ENCODE measurements at places on chromosomes 16 and 17.

GRCh38 chr17:1977583-1978395 is 47.3 kb downstream of the RTN4RL1 start:
- DNase-seq = no peak

- no peak for DNase-seq
These were observed 71.3 kb downstream of the AMFR start for GRCh38 chr16:56354016-56354415.

GRCh38 chr16:14513389-14514107 is 116.5 kb downstream of the PARN start:
- DNase-seq = no peak

DNA sequence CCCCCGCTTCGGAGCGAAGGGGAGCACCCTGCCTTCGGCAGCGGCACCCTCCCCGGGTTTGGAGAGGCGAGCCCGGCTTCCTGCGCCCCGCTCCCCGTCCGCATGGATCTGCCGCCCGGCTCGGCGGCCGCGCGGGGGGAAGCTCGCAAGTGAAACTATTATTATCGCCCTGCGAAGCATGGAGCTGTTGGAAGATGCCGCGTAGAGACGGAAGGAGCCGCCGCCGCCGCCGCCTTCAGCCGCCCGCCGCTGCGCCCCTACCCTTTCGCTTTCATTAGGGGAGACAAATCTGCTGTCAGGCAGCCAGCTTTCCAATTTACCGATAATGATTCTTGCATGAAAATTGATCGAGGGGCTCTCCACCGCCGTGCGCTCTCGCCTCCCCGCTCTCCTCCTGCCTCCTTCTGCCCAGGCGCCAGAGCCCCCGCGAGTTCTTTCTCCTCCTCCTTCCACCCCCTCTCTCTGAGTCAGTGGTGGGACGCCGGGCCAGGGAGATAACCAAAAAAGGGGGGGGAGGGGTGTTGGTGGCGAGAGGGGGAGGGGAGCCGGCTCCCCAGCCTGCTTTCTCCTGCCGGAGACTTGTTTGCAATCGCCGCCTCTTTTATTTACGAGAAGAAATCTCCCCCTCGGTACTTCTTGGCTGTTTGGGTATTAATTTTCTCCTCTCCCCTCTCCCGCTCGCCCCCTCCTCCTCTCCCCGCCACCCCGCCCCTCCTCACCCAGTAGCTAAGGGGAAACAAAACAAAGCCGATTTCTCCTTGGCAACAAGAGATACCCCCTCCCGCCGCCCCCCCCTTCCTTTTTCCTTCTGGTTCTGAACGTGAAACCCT is 58.0 kb upstream of the GSE1 start:
- peak; percentile 81 for DNase-seq

- no peak for DNase-seq
These were observed 15.3 kb downstream of the KSR1 start for GRCh38 chr17:27471321-27472269.

DNA sequence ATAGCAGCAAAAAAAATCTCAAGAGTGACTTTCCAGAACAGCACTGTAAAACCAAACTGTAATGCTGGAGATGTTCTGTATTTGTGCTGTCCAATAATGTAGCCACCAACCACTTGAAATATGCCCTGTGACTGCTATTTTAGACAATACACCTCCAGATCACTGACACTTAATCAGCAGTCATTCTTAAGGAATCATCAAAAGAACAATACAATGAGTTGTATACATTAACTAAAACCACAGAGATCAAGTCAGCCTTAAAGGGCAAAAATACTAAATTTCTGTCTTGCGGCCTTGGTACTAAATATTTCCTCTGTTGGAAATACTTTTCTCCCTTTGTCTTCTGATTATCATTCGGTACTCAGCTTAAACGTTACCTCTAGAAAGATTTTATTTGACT is 33.6 kb upstream of the ANKFY1 start:
- DNase-seq = no peak

GRCh38 chr17:35786941-35787432 is 8.5 kb downstream of the MMP28 start:
- no peak for DNase-seq

GRCh38 chr17:976312-976711 is 3.3 kb downstream of the NXN start:
- DNase-seq = no peak

GRCh38 chr16:31216422-31217135 is at the start of gene PYDC1:
Gene PYDC1 (minus strand): TSS chr16:31217135. CDS start chr16:31217028, 107 bp downstream.
- DNase-seq = no peak

DNA sequence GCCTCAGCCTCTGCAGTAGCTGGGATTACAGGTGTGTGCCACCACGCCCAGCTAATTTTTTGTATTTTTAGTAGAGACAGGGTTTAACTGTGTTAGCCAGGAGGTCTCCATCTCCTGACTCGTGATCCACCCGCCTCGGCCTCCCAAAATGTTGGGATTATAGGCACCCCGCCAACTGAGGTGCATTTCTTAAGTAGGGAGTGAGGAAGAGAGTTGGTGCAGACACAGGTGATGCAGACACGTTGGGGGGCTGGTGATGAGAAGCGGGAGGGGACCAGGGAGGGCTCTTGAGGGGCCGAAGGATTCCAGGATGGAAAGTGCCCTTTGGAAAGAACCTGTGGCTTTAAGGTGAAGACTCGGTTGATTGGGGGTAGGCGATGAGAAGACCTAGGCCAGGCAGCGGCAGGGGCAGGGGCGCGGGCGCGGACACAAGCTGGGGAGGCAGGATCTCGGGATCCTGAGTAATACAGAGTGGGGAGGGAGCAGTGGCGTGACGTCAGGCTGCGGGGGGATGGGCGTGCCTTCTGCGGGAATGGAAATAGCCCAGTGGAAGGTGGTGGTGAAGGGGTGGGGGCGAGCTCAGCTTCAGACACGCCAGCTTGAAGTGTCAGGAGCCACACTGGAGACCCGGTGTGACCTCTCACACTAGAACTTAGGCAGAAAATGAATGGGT is 2.5 kb upstream of the ATP6V0C start:
- peak; percentile 76 for DNase-seq

GRCh38 chr17:6231465-6231864 is 161.3 kb downstream of the WSCD1 start:
- no peak for DNase-seq
